Activated naive CD8-positive, alpha-beta T cell treated with anti-CD3 and anti-CD28 coated beads for 36 hours (primary cell): ENCODE measurements at places on chromosomes 1 and 21. TPM values are rescaled to one million over a fixed set of nuclear protein-coding genes. Genes with fewer than 3 reads are reported as not detected.

The AK4 gene
- total RNA-seq, result 129 TPM

The CYYR1 gene
- not detected for total RNA-seq

The PLA2G2C gene
- not detected for total RNA-seq

The EPHA2 gene
- total RNA-seq, result not detected
